T1000 (cell line): ENCODE measurements at places on chromosomes 3 and 15.

- no peak for DNase-seq
Observed at GRCh38 chr3:69439643-69440270, 53.9 kb upstream of the FRMD4B start.

- DNase-seq: no peak
Observed at GRCh38 chr3:128503164-128503651, 10.2 kb upstream of the GATA2 start.

DNA sequence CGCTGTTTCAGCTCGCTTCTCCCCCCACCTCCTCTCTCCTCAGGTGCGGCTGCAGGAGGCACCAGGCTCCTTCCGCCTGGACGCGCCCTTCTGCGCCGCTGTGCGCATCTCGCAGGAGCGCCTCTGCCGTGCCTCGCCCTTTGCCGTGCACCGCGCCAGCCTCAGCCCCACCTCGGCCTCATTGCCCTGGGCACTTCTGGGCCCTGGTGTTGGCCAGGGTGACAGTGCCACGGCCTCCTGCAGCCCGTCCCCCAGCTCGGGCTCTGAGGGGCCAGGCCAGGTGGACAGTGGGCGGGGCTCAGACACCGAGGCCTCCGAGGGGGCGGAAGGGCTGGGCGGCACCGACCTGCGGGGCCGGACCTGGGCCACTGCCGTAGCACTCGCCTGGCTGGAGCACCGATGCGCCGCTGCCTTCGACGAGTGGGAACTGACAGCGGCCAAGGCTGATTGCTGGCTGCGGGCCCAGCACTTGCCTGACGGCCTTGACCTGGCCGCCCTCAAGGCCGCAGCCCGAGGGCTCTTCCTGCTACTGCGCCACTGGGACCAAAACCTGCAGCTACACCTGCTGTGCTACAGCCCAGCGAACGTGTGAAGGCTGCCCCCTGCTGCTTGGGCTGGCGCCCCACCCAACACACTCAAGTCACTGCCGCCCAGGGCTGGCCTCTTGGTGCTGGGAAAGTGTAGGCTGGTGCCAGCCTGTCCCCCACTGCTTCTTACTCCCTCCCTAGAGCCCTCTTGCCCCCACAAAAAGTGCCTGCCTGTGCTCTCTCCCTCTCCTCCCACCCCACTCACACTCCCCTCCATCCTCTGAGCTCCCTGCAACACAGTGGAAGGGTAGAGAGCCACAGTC lies 7.1 kb downstream of the ALG3 start:
- DNase-seq: no peak

DNA sequence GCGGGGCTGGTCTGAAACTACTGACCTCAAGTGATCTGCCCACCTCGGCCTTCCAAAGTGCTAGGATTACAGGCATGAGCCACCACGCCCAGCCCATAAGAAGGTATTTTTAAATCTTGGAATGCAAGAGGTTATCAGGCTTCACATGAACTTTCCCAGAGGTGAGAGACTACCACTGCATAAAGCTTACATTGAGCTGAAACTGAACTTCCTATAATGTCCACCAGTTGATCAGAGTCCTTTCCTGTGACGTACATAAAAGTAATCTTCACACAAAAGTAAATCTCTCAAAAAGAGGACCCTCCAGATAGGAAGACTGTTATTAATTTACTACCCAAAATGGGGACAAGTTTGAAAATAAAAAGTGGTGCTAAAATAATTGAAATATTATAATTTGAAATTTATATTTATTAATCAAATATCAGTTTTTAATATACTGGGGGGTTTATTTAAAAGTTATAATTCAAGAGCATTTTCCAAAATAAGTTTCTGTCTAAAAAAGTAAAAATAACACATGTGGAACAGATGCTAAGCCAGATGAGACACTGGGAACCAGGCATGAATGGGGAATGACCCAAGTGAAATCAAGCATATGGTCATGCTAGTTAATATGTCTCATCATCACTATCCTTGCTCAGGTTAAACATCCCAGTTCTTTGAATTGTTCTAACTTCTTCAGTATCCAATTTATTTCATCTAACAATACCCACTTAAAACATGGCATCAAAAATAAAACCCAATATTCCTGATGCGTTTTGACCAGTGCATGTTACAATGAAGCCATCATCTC lies 269.9 kb upstream of the UBE2E2 start:
- no peak for DNase-seq

DNA sequence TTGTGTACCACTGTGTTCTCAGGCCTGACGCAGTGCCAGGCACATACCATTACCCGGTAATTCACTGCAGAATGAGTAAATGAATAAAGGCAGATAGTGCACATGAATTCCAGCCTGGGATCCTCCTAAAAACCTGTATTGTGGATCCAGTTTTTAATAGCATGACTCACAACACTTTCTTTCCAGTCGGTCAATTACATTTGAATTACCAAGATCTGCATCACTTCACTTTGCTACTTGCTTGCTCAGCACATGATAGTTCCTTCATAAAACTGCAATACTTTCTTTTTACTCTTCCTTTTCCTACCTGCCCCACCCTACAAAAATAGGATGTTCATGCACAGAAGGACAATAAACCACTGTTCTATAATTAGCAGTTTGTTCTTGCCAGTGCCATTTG lies 553.8 kb downstream of the MAGI1 start:
- DNase-seq: no peak

GRCh38 chr15:45704329-45705249 lies 69.8 kb downstream of the SQOR start:
- no peak for DNase-seq

DNA sequence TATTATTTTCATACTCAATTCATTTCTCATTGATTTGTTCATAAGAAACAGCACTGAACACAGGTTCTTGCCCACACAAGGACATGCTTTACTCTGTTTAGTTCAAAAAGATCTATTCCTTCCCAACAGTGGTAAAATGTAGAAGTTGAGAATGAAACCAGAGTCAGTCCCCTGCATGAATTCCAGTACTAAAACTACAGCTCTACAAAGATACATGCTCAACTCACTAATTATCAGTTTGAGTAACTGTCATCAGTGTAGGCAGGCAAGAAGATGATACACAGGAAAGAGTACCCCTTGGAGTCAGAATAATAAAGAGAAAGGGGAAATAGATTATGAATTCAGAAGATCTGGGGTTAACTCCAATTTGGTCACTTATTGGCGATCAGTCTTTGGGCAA lies 43.2 kb downstream of the NR2E3 start:
- no peak for DNase-seq

DNA sequence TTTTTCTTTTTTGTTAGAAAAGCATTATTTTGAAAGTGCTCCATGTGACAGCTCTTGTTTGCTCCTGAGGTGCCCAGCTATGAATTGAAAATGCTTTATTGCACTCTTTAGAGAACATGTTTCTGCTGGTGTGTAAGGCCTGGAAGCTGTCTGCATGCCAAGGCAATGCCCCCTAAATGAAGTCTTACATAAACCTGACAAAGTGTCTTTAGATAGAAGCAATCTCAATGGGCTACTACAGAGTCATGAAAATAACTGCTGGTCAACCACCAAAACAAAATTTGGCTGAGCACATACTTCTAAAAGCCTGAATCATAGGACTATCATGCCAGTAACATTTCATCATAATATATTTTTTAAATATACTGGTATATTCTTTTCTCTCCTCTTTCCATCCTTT lies 178.7 kb downstream of the THRB start:
- DNase-seq: no peak

- no peak for DNase-seq
Observed at GRCh38 chr3:135246027-135246426, 451.0 kb downstream of the EPHB1 start.

DNA sequence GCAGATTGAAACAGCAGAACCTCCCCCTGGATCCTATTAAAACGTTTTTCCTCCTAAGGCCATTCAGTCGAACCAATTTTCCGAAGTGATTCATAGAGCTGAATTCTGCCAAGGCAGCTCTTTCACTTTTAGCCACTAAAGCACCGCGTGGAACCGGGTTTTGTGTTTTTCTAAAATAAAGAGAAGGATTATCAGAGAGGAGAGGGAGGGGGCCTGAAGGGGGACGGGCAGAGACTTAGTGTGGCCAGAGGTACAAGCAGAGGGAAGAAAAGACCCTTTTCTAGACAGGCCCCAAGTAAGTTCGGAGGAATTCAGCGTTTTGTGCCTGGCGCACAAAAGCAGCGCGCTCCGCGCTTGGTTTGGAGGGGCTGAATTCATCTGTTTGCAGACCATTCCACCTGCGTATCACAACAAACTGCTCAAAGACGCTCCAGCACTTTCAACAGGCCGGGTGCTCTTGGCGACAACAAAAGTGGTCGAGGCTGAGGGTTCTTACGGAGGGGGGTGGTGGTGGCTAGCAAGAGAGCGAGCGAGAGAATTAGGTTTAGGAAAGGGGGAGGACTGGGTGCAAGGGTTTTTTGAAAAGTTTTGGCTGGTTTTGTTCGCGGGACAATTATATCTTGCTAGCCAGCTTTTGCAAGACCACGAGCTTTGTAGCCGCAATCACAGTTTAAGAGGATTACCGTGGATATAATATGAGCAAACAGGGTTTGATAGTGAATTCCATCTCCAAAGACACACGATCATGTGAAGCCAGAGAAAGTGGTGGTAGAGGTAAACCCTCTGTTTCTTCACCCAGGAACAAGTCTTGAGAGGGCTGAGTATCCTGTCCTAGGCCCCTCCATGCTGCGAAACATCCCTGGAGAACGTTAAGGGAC lies 1.2 kb upstream of the FEZF2 start:
- DNase-seq: no peak

GRCh38 chr15:44971036-44971435 lies 14.5 kb downstream of the TERB2 start:
- DNase-seq: no peak

DNA sequence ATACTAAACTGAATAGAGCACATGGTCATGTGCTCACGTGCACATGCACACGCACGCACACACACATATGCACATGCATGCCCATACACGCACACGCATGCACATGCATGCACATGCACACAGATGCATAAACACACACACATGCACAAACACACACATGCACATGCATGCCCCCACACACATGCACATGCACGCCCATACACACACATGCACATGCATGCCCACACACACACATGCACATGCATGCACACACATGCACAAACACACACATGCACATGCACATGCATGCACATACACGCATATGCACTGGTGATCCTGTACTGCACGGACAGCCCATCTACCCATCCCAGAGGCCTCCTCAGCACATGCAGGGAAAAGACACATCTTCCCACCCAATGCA lies 426.6 kb downstream of the OCA2 start:
- DNase-seq: no peak

DNA sequence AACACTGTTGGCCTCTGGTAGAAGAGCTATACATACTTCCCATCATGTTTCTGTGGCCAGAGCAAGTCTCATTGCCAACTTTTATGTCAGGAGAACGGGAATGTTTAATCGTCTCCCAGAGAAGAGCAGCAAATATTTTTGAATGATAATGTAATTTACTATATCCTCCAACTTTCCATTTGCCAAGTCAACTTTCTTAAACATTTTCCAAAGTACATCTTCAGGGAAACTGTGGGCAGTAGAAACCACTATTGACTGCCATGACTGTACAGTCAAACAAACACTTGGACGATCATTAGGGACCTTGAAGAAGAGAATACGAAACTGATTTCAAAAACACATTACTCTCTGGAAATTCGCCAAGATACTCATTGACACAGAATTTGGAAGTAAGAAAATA lies 201.5 kb downstream of the GABRB3 start:
- DNase-seq: no peak

GRCh38 chr15:36529296-36530011 lies 50.0 kb upstream of the CDIN1 start:
- no peak for DNase-seq

DNA sequence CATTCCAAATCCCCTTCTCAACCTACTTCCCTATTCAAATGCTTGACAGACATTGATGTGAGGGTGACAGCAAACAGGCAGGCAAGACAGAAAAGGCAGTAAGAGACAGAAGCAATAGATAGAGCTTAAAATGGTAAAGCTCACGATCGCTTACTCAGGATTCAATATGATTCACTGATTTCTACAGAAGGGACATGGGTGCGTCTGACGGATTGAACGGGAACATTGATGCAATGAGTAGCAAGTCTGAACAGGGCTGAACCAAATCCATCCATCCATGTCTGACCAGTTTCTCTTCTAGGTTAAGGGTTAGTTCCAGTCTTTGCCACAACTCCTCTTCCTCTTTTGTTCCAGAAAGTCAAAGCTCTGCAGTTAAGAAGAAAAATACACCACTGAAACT lies 35.1 kb downstream of the P2RY1 start:
- DNase-seq: no peak

DNA sequence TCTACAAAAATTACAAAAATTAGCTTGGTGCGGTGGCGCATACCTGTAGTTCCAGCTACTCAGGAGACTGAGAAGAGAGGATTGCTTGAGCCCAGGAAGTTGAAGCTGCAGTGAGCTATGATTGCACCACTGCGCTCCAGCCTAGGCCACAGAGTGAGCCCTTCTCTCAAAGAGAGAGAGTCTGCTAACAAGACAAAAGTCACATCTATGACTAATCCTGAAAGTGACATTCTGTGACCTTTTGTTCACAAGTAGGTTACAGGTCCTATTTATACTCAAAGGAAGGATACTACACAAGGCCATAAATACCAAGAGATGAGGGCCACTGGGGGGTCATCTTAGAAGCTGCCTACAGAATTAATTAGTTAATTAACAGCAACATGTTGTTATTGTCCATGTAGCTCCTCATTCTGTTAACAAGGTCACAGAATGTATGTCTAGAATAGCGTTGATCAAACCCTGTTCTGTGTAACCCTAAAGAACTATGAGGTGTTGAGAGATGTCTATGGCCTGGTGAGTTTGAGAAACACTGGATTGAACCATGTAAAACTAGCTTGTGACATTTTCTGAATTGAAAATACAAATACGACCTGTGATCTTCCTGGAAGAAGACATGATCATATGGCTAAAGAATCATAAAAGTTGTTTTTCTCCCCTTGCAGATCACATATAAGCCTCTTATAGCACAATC lies 97.0 kb downstream of the SAMMSON start:
- no peak for DNase-seq

DNA sequence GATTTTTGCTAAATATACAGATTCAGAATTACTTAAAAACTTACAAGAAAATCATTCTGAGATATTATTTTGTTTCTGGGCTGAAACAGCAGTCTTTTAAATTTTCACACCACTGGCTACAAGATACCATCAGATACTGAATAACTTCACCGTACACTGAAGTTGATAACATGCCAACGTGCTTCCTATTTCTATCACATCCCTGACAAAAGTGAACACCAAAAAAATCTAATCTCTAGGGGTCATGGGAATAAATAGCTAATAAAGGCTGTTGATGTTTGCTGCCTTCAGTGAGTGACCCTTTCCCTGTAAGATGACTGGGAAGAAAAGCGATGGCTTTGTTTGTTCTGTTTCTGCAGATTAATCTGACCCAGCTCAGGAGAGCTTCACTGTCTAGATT lies 120.5 kb downstream of the DUT start:
- DNase-seq: no peak

- no peak for DNase-seq
Observed at GRCh38 chr3:148254402-148254801, 443.3 kb upstream of the AGTR1 start.
